ENCODE measurements at places on chromosomes 7 and 10.

GRCh38 chr7:107643938-107644308 lies 16.7 kb upstream of the SLC26A4 start:
- no peak for DNase-seq

GRCh38 chr7:105057472-105057871 lies 43.5 kb downstream of the KMT2E start:
- DNase-seq = no peak

DNA sequence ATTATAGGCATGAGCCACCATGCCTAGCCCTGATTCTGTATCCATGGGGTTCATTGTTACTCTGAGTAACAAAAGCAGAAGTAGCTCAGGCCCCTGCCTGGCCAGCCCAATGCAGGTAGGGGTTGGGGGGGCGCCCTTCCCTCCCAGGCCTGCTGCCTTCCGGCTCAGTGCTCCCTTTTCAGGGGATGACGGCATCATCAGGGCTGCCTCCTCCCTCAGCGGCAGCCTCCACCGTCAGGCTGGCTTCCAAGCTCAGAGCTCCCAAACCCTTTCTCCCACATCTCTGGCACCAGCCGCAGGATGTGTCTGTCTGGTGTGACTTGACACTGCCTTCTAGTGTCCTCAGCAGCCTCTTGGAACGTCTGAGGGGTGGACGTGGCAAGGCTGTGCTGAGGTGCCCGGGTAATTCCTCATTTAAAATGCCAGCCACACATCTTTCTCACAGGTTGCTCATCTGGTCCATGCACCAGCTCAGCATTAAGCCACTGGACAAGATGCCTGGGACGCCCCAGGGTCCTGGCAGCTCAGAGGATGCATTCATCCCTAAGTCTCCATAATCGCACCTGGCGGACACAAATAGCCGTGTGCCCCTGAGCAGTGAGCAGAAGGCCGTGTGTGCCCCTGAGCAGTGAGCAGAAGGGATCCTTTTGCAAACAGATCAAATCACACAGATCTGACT lies 38.2 kb downstream of the PAPOLB start:
- DNase-seq = no peak

DNA sequence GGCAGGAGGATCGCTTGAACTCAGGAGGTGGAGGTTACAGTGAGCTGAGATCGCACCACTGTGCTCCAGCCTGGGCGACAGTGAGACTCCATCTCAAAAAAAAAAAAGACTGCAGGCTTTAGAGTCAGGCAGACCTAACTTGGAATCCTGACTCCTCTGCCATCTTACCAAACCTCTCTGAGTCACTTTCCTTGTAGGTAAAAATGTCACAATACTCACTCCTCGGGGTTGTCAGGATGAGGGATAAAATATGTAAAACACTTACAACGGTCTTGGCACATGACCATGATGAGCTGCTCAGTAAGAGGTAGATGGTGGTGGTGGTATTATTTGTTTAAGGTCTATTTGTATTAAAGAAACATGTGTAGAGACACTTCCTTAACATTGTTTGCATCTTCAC lies 154.1 kb upstream of the PDE1C start:
- no peak for DNase-seq

DNA sequence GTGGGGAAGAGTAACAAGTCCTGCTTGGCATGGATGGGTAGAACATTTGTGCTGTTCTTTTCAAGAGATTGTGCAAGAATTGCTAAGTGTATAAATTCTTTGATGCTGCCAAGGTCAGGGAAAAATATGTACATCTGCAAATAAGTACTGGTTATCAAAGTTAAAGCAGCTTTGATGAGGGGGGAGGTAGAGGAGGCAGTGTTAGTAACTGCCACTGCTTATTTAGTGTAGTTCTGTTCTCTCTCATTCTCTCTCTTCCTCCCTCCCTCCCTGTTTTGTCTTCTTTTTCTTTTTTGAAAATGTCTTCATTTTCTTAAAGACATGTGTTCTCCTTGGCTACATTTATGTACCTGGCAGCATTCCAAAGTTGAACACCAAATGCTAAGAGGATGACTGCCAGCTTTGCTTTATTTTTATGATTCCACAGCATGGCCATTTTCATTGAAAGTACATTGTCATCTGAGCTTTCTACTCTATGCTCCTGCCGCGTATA lies 18.6 kb downstream of the CACNB2 start:
- no peak for DNase-seq

DNA sequence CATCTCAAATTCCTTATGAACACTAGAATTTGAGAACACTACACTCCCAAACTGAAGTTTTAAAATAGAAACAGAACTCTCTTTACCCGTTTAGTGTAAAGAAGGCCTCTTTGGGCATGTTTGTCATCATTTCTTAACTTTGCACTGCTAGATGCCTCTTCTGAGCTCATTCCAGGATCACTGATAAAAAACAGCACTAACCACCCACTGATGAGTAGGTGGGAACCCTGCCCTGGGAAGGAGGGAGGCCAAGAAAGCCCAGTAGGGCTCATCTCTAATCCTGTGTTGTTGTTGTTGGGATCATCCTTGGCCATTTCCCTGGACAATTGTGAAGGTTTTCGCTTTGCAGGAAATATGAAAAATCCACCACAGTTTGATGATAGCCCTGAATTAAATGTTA lies 68.2 kb downstream of the CUBN start:
- DNase-seq = no peak

GRCh38 chr7:13106513-13106912 lies 419.1 kb downstream of the ARL4A start:
- no peak for DNase-seq

- DNase-seq = no peak
These were observed 286.9 kb upstream of the DKK1 start for GRCh38 chr10:52027055-52027705.

DNA sequence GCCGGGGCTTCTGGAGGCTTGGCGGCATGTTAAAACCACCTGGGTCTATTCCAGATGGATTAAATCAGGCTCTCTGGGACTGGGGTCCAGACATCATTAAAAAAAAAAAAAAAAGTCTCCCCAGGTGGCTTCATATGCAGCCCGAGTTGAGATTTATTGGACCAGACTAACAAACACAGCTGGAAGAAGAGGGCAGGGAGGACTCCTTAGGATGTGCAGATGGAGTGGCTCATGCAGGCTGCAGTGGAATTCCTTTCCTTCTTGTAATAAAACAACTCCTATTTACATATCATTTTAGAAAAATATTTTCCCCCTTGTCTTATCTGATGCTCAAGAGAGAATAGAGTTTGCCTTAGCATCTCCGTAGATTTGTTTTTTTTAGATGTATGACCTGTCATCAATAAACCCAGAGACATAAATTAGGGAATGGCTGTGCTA lies 238.1 kb downstream of the CAMK1D start:
- DNase-seq = no peak

DNA sequence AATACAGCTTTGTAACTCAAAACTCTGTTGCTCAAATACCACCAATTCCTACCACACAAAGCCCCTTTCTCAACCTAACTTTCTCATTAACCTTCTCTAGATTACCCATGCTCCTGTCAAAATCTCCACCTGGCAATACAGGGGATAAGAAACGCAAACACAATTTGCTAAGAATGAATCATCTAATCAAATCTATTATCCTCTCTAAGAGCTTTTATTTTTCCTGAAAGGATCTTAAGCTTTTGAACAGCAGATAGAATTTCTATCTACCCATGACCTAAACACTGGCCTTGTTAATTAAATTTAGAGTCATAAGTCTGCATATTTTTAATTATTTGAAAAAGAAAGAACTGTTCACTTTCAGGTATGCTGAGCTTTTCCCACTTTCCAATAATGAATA lies 98.3 kb downstream of the HBP1 start:
- no peak for DNase-seq

- no peak for DNase-seq
These were observed 226.4 kb downstream of the BUB3 start for GRCh38 chr10:123380491-123381085.

GRCh38 chr7:98862716-98863420 lies 6.9 kb downstream of the TMEM130 start:
- no peak for DNase-seq

DNA sequence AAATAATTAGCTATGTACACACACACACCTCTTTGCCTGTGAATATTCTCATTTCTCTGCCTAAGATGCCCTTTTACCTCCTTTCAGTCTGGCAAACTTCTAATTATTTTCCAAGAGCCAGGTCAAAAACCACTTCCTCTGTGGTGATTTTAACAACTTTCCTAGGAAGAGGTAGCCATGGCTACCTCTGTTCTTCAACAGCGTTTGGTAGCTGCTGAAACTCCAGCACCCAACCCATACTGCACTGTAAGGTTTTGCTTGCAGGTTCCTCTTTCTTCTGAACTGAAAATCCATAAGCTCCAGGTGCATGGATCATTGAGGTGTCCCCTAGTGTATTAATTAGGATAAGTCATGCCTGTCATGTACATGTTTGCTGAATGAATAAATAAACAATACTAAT lies 25.6 kb downstream of the NRCAM start:
- DNase-seq = no peak

DNA sequence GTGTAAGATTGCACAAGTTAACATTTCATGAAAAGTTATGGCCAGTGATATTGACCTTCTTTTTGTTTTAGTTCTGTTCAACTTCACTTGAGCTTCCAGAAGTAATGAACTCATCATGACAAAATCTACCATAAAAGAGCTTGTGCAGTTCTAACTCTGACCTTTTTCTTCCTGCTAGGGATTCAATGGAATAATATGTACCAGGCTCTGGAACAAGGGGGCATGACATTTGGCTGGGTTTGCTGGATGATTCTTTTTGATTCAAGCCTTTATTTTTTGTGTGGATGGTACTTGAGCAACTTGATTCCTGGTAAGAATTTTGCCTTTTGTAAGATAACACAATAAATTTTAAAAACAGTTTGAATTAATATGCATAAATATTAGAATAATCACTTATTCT lies 205.0 kb downstream of the ABCA13 start:
- DNase-seq = no peak

- DNase-seq = no peak
These were observed 1067.5 kb upstream of the C7orf33 start for GRCh38 chr7:147523056-147523455.

DNA sequence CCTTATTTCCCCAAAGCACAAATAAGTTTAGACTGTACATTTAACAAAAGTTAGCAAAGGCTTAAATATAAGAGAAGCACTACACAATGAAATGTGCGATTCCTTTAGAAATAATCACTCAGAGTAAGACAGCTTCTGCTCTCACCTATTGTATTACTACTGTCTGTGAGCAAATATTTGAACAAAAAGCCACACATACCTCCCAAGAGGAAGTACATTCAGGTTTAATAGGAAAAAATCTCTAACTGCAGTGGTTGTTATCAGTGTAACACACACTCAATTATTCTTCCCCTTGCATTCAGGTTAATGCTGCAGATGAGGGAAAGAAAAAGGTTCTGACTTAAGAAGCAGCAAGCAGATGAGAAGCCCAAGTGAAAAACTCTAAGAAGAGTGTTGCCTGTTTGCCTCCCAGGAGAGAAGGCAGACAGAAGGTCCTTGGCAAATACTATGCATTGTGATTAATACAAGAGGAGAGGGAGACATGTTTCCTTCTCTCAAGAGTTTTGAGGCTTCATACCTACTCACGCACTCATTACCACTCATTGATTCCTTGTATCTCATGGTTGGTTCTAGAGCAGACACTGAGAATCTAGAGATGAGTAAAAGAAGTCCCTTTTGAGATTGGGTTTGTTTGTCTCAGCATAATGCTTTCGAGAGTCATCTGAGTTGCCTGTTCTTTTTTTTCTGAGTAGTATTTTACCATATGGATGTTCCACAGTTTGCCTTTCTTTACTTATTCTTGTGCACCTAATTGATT lies 13.6 kb downstream of the GIMAP4 start:
- no peak for DNase-seq
